Stomach (tissue), 19 donors: ENCODE measurements at places on chromosomes 2 and 18. TPM values are rescaled to one million over a fixed set of nuclear protein-coding genes. Genes with fewer than 3 reads are reported as not detected.

GRCh38 chr2:43186679-43187374 is 39.6 kb downstream of the ZFP36L2 start:
- H3K27me3 ChIP-seq, result no peaks in the 10 kb centered on the region
- H3K4me3 ChIP-seq, result no peak overlapping the region
- H3K4me1 ChIP-seq, result peaks cover 12% of the 10 kb centered on the region

- H3K4me3 ChIP-seq, result no peak overlapping the region
- H3K27ac ChIP-seq, result no peak overlapping the region
- no peak for DNase-seq
These were observed 21.9 kb downstream of the THAP4 start for GRCh38 chr2:241615041-241615440.

- H3K27ac ChIP-seq, result no peak overlapping the region
- H3K36me3 ChIP-seq, result no peaks in the 10 kb centered on the region
- no peak for DNase-seq
- H3K27me3 ChIP-seq, result no peaks in the 10 kb centered on the region
- H3K4me3 ChIP-seq, result no peak overlapping the region
- H3K4me1 ChIP-seq, result no peaks in the 10 kb centered on the region
These were observed 53.9 kb upstream of the SETBP1 start for GRCh38 chr18:44626807-44627206.

DNA sequence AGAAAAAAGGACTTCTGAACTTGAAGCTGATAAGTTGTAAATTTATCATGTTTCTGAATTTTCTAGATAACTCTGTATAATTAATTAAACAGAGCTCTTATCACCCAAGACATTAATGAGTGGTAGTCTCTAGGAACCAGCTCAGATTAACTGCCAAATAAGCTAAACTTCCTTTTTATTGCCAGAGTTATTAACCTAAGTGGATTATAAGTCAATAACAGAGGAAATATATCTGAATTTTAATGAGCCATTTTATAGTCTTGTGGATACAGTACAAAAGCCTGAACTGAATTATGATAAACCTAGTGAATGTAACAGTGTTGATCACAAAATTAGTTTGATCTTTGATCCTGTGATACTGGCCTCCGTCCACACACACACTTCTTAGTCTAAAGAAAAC is 111.5 kb downstream of the COMMD1 start:
- H3K27ac ChIP-seq, result no peak overlapping the region
- DNase-seq, result no peak

- H3K27me3 ChIP-seq, result no peaks in the 10 kb centered on the region
- H3K4me3 ChIP-seq, result no peak overlapping the region
- no peaks in the 10 kb centered on the region for H3K36me3 ChIP-seq
- no peak overlapping the region for H3K27ac ChIP-seq
- H3K4me1 ChIP-seq, result peaks cover 55% of the 10 kb centered on the region
- no peak for DNase-seq
These were observed 15.3 kb downstream of the GAREM1 start for GRCh38 chr18:32455361-32455760.

GRCh38 chr2:164103271-164103670 is 367.5 kb upstream of the FIGN start:
- H3K27me3 ChIP-seq, result no peaks in the 10 kb centered on the region
- no peaks in the 10 kb centered on the region for H3K36me3 ChIP-seq
- DNase-seq, result no peak
- no peak overlapping the region for H3K4me3 ChIP-seq
- no peaks in the 10 kb centered on the region for H3K4me1 ChIP-seq

- peak overlapping the region; percentile 51 for H3K4me3 ChIP-seq
- H3K27ac ChIP-seq, result no peak overlapping the region
- no peaks in the 10 kb centered on the region for H3K36me3 ChIP-seq
- H3K27me3 ChIP-seq, result peaks cover 81% of the 10 kb centered on the region
- peaks cover 26% of the 10 kb centered on the region for H3K4me1 ChIP-seq
These were observed 692 bp upstream of the WNT6 start for GRCh38 chr2:218858671-218859555.

GRCh38 chr2:23685181-23685580 is 241.7 kb downstream of the ATAD2B start:
- H3K4me3 ChIP-seq, result no peak overlapping the region
- H3K4me1 ChIP-seq, result no peaks in the 10 kb centered on the region
- no peak for DNase-seq
- H3K27ac ChIP-seq, result no peak overlapping the region

DNA sequence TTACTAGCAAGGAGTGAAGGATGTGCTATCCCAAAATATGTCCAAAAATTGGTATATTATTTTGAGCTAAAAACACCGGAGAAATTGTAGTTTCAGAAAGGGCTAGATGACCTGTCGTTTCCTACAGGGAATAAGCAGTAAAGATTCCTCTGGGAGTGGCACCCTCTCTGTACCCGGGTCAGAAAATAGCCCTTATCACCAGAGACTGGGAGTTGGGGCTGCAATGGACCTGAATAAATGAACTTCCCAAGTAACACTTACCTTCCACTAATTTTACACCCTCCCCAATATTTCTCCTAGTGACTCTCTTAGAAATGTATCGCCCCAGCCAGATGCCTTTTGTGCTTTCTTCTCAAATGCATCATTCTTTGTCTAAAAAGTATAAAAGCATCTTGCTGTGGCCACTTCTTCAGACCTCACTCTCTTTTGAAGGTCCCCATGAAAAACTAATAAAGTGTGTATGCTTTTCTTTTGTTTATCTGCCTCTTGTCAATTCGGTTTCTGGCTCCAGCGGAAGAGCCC is 734 bp upstream of the RMC1 start:
- no peak for DNase-seq
- H3K27ac ChIP-seq, result peak overlapping the region; percentile 96
- peaks cover 27% of the 10 kb centered on the region for H3K4me1 ChIP-seq
- no peaks in the 10 kb centered on the region for H3K27me3 ChIP-seq

DNA sequence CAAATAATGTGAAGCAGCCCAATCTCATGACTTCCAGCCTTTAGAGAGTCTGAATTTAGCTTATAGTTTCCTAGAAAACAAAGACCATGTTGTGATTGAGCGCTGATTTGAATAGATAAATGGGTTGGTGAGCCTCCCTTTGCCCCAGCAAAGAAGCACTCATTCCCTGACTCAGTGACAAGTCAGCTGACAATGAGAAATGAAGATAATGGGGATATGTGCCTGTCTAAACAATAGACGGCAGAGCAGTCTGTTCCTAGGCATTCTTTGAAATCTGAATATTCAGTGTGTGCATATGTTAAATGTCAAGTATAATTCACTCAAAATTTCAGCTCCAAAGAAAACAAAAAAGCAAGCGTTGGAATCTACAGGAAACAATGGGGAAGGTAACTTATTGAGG is 34.8 kb upstream of the LINC00305 start:
- no peak overlapping the region for H3K27ac ChIP-seq
- no peak for DNase-seq
- no peaks in the 10 kb centered on the region for H3K27me3 ChIP-seq
- no peaks in the 10 kb centered on the region for H3K4me1 ChIP-seq
- no peak overlapping the region for H3K4me3 ChIP-seq

DNA sequence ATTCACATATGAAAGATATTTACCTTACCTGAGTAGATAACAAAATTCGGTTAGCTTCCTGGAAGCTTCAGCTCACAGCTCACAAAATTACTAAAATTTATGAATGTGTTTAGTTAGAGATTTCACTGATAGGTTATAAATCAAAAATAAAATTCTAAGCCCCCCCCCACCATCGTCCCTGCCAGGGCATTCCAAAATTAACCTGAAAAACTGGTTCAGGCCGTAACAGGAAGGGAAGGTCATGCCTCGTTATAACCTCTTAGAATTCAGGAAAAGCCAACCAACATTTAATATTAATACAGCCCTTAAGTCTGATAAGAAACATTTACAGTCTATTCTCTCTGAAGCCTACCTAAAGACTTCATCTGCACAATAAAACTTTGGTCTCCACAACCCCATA is 48.9 kb downstream of the COX7A2L start:
- H3K27me3 ChIP-seq, result no peaks in the 10 kb centered on the region
- H3K27ac ChIP-seq, result no peak overlapping the region
- peaks cover 16% of the 10 kb centered on the region for H3K4me1 ChIP-seq
- peak; percentile 27 for DNase-seq

GRCh38 chr18:6951336-6952090 is 166.1 kb downstream of the LAMA1 start:
- H3K4me1 ChIP-seq, result peaks cover 6% of the 10 kb centered on the region
- H3K27ac ChIP-seq, result no peak overlapping the region
- no peaks in the 10 kb centered on the region for H3K36me3 ChIP-seq
- no peak overlapping the region for H3K4me3 ChIP-seq

- no peaks in the 10 kb centered on the region for H3K36me3 ChIP-seq
- H3K27ac ChIP-seq, result no peak overlapping the region
- no peak for DNase-seq
- no peaks in the 10 kb centered on the region for H3K27me3 ChIP-seq
- H3K4me1 ChIP-seq, result no peaks in the 10 kb centered on the region
These were observed 143.7 kb downstream of the ASB1 start for GRCh38 chr2:238570391-238570790.

- no peaks in the 10 kb centered on the region for H3K36me3 ChIP-seq
- no peaks in the 10 kb centered on the region for H3K27me3 ChIP-seq
- H3K27ac ChIP-seq, result no peak overlapping the region
These were observed 20.6 kb downstream of the STPG4 start for GRCh38 chr2:47134386-47135090.

GRCh38 chr2:237900891-237901831 is 41.7 kb downstream of the RAMP1 start:
- peaks cover 41% of the 10 kb centered on the region for H3K4me1 ChIP-seq
- H3K27ac ChIP-seq, result no peak overlapping the region
- DNase-seq, result no peak
- H3K4me3 ChIP-seq, result no peak overlapping the region
- no peaks in the 10 kb centered on the region for H3K27me3 ChIP-seq

- DNase-seq, result no peak
- H3K27me3 ChIP-seq, result no peaks in the 10 kb centered on the region
These were observed 681.8 kb upstream of the LRATD1 start for GRCh38 chr2:13950761-13951160.

DNA sequence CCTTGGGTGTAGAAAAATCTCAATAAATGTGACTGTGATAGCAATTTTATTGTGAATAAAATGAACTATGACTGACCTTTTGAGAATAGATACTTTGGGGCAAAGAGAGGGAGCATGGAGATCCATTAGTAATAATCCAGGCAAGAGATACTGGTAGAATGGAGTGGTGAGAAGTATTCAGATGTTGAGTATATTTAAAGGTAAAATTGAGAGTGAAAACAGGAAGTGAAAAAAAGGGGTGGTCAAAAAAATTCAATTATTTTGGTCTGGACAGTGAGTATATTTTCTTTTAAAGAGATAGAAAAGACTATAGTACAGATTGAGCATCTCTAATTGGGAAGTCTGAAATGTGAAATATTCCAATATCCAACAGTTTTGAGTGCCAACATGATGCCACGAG is 1515.6 kb upstream of the NXPH2 start:
- no peak overlapping the region for H3K27ac ChIP-seq
- no peaks in the 10 kb centered on the region for H3K36me3 ChIP-seq
- no peak overlapping the region for H3K4me3 ChIP-seq
- H3K27me3 ChIP-seq, result no peaks in the 10 kb centered on the region
- no peaks in the 10 kb centered on the region for H3K4me1 ChIP-seq

GRCh38 chr18:62438018-62438329 is 84.9 kb upstream of the ZCCHC2 start:
- no peak overlapping the region for H3K4me3 ChIP-seq
- peaks cover 4% of the 10 kb centered on the region for H3K4me1 ChIP-seq

- no peaks in the 10 kb centered on the region for H3K36me3 ChIP-seq
- peaks cover 16% of the 10 kb centered on the region for H3K4me1 ChIP-seq
- H3K4me3 ChIP-seq, result no peak overlapping the region
- H3K27me3 ChIP-seq, result no peaks in the 10 kb centered on the region
- no peak overlapping the region for H3K27ac ChIP-seq
These were observed 389.8 kb downstream of the FIGN start for GRCh38 chr2:163345795-163346573.

GRCh38 chr2:164910101-164910899 is 45.0 kb downstream of the SLC38A11 start:
- DNase-seq, result peak; percentile 76
- H3K4me3 ChIP-seq, result no peak overlapping the region
- H3K27ac ChIP-seq, result peak overlapping the region; percentile 69
- H3K36me3 ChIP-seq, result no peaks in the 10 kb centered on the region
- no peaks in the 10 kb centered on the region for H3K27me3 ChIP-seq

DNA sequence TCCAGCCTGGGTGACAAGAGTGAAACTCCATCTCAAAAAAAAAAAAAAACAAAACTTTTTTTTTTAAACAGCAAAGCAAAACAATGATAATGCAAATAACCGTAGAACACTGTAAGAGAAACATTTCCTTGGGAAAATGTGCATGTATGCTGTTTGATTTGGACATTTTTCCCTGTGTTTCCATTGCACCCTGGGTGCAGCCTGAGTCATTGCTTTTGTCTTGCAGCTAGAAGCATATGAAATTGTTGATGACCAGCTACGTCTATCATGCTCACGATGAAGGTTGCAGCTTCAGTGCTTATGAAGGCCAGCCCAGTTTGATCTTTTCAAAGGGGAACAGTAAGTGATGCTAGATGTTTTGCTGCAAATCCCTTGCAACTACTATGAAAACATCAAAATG is 41.5 kb downstream of the MOGAT1 start:
- no peak for DNase-seq
- H3K4me1 ChIP-seq, result peaks cover 36% of the 10 kb centered on the region
- no peak overlapping the region for H3K4me3 ChIP-seq
- H3K27ac ChIP-seq, result no peak overlapping the region
- H3K36me3 ChIP-seq, result no peaks in the 10 kb centered on the region

- no peak overlapping the region for H3K27ac ChIP-seq
- no peak for DNase-seq
- no peak overlapping the region for H3K4me3 ChIP-seq
- no peaks in the 10 kb centered on the region for H3K27me3 ChIP-seq
These were observed 352.6 kb upstream of the DLGAP1 start for GRCh38 chr18:4807604-4808293.

The TCF23 gene
- total RNA-seq, result not detected

The ANO7 gene
- total RNA-seq, result 4.6 TPM

The TMEM247 gene
- not detected for total RNA-seq

The ALPG gene
- not detected for total RNA-seq

The FOXD4L1 gene
- total RNA-seq, result not detected

The TGFA gene
- total RNA-seq, result 0.89 TPM

The SPDYA gene
- 11.7 TPM for total RNA-seq

The PSMA8 gene
- not detected for total RNA-seq

The PFN4 gene
- total RNA-seq, result not detected

The LOXHD1 gene
- total RNA-seq, result not detected

The KIAA2012 gene
- not detected for total RNA-seq

The XIRP2 gene
- total RNA-seq, result not detected

The APCDD1 gene
- total RNA-seq, result 27.4 TPM

The FN1 gene
- total RNA-seq, result 247 TPM

The ERMN gene
- total RNA-seq, result not detected
